ENCODE measurements at places on chromosomes 2 and 18.

GRCh38 chr18:44458777-44459176 lies 221.9 kb upstream of the SETBP1 start:
- no peak for DNase-seq

DNA sequence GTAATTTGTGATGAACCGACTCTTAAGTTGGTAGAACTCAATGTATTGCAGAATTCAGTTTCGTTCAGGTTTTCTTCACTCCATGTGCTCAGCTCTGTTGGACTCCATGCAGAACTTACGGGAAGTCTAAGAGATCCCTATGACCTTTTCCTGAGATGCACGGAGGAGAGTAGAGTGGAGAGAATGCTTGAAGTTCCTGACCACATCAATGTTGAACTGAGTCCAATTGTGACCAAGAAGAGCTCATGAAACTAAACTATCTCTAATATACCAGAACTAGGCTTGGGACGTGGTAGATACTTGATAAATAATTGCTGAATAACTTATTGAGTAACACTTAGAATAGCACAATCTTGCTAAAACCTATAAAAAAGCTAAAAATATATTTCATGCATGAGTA lies 47.2 kb downstream of the TMEM178A start:
- DNase-seq: no peak

DNA sequence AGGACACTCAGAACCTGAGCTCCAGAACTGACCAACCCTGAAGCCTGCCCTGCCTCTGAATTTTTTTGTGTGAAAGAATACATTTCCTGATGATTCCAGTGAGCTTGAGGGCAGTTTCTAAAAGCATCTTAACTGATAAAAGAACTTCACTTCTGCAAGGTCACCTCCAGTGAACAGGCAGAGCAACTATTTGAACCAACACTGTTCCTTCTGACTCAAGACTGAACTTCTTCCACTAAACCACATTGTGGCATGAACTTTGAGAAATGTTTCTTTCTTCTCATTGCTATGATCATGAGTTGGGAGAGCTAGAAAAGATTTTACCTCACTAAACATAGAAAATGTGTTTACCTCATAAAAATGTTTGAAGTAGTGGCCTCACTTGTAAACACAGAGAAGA lies 83.8 kb upstream of the SERTAD2 start:
- DNase-seq: no peak

GRCh38 chr2:85353876-85354285 lies 447 bp downstream of the RETSAT start:
- DNase-seq: peak; percentile 14

DNA sequence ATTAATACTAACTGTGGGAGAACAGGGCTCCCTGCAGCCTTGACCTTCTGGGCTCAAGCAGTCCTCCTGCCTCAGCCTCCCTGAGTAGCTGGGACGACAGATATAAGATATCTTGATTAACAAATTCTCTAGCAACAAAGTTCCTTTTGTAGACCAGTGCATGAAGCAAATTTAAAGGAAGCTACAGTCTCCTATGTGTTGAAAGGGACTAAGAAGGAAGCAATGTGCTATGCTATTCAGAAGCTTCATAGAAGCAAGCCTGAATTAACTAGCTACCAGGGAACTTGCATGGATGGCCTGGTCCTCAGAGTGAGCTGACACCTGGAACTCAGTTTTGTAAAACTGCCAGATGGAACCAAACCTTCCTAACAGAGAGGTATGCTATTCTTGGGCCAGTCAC lies 33.2 kb downstream of the RAPH1 start:
- DNase-seq: no peak

GRCh38 chr18:28412521-28412920 lies 235.6 kb upstream of the CDH2 start:
- DNase-seq: no peak

DNA sequence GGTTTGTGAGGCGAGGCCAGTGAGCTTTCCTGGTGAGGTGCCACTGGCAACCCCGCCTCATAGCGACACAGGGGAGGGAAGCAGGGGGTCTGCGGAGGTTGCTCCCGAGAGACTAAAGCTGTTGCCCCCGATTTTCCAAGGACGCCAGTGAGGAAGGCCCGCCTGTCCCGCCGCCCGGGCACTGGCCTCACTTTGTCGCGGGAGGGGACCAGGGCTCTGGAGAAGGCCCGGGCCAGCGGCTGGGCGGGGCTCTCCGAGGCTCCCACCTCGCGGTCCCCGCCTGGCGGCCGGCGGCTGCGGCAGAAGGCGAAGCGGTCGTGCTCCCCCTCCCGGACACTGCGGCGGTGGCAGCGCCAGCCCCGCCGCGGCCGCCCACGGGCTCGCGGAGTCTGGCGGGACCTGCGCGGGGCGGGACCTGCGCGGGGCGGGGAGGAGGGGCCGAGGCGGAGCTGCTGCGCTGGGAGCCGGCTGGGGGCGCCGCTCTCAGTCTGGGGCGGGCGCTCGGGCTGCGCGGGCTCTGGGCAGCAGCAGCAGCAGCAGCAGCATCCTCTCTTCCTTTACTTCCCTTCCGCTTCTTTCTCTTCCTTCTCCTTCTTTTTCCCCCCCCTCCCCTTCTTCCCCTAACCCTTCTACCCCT lies at the start of gene MAP2:
MAP2 (plus strand) TSS at position 486 of the 637 bp plus-strand sequence. CDS start 229,124 bp downstream, outside the sequence.
- peak; percentile 40 for DNase-seq

- peak; percentile 26 for DNase-seq
Observed at GRCh38 chr2:74290466-74291217, 52.6 kb downstream of the SLC4A5 start.

- DNase-seq: no peak
Observed at GRCh38 chr2:221377066-221377465, 195.0 kb downstream of the EPHA4 start.

- no peak for DNase-seq
Observed at GRCh38 chr2:171706152-171706803, 19.0 kb downstream of the DYNC1I2 start.

DNA sequence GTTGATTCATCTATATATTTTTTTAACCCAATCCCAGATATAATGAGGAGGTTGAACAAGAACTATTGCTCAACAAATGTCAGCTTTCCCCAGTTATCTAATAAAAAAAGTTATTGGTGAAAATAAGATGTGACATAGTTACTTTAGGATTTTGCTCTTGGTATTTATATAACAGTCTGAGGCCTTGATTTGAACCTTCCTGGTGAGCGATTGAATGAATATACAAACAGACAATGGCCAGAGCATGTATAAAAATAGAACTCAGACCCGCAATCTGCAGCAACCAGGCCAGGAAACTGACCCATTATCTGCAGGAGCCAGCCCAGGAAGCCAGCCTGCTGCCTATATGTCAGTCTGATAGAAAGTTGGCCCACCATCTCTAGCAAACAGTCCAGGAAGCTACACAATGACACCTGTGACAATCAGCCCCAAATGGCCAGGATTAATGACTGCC lies 81.6 kb downstream of the HS6ST1 start:
- no peak for DNase-seq

DNA sequence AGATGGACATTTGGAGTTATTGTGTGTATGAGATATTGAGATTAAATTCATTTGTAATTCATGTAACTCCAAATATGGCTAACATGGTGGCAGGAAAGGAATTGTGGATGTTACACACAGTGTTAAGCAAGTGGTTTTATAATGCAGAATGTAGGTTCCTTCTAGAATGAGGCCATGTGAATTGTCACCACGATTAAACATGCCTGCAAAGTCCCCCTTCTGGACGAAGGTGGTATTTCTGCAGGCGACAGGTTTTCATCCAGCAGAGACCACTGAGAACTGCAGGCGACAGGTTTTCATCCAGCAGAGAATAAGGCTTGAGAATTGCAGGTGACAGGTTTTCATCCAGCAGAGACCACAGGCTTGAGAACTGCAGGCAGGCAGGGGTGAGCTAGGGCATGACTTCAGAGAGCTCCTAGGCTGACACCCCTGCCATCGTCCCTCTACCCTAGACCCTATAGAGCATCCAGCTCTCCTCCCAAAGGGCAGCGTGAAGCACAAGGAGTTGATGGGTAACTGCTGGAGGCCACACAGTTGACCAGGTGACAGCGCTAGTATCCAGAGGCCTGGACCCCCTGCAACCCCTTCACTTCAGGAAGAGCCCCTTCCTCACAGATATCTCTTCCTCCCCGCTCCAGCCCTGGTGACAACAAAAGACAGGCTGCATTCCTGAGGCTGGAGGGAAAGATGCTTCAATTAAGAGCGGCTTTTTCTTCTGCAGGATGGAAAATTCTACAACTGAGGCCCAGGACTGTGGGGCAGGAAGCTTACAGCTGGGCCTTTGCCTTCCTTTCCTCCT lies 175.8 kb downstream of the LOXHD1 start:
- peak; percentile 59 for DNase-seq

GRCh38 chr2:239913636-239914417 lies 111.3 kb downstream of the NDUFA10 start:
- no peak for DNase-seq

DNA sequence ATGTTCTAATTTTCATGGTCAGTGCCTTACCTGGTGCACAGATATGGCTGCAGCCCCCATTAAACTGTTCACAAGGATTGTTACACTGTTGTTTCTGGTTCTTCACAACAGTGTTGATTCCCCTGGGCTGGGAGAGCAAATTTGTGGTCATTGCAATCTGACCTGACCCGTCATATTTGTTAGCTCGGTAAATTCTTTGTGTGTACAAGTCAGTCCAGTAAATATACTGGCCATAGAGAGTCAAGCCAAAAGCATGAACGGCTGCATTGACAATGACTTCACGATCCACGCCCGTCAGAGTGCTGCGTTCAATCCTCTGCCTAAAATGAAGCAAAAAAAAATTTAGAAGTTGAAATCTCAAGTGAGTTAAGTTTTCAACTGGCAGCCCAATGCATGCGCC lies 134.6 kb downstream of the DHRS9 start:
- DNase-seq: no peak

- no peak for DNase-seq
Observed at GRCh38 chr2:15923597-15923996, 16.8 kb upstream of the MYCN start.

DNA sequence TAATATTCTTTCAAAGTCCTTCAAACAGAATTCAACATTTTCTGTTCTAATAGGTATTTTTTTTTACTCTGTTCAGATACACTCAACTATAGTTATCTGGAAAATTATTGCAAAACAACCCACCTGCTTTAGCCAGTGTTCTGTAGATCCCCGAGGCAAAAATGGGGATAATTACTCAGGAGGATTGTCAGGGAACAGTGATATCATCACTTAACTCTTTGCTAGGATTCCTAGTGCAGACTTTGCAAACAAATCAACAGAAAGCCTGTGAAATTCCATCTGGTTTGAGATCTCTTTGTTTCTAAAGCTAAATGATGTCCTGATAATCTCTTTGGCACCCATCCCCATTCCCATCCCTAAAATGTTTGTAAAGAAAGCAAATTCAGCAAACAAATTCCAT lies 413.6 kb upstream of the MEIS1 start:
- DNase-seq: no peak

GRCh38 chr2:108986916-108987510 lies 2.0 kb downstream of the EDAR start:
- peak; percentile 22 for DNase-seq

DNA sequence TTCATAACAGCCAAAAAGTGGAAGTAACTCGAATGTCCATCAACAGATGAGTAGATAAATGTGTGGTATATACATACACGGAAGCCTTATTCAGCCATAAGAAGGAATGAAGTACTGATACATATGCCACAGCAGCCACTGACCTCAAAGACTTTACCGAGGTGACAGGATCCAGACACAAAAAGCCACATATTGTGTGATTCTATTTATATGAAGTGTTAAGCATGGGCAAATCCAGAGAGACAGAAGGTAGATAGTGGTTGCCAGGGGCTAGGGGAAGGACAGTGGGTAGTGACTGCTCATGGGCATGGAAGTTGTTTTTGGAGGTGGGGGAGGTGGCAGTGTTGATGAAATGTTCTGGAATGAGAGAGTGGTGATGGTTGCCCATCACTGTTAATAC lies 33.9 kb downstream of the ZAP70 start:
- no peak for DNase-seq

- no peak for DNase-seq
Observed at GRCh38 chr2:203797276-203797675, 70.3 kb upstream of the CTLA4 start.

DNA sequence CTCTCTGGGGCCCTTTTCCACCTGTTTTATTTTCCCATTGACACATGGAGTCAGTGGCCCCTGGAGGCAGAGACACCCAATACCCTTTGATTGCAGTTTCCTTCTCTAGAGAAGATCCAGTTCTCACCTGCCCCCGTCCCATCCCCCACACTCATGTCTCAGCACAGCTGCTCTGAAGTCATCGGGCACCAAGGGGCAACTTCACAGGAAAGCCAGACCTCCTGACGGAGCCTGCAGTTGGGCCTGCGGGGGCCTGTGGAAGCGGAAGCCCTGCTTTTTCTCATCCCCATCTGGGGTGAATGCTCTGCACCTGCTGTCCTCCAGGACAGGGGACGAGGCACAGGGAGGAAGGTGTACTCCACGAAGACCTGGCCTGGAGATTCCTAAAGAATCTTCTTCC lies 308.3 kb upstream of the EPAS1 start:
- DNase-seq: no peak

DNA sequence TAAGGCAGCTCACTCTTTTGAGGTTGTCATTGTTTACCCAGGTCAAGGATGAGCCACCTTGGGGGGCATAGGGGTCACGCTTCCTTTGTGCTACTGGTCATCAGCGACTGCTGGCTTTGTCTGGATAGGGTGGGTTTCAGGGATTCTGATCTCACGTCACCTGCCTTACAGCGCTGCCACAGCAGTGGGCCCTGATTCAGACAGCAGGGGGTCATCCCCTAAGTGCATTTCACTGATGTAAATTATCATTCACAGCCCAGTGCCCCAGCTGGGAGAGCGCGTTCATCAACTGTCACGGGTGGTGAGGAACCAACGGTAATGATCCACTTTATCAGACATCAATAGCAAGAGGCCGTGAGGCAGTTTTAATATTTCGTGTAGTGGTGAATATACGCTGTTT lies 291.2 kb downstream of the NEDD4L start:
- no peak for DNase-seq

- no peak for DNase-seq
Observed at GRCh38 chr2:240604939-240605716, 18.6 kb downstream of the CAPN10 start.

- DNase-seq: no peak
Observed at GRCh38 chr18:63185984-63186383, 133.6 kb downstream of the BCL2 start.

DNA sequence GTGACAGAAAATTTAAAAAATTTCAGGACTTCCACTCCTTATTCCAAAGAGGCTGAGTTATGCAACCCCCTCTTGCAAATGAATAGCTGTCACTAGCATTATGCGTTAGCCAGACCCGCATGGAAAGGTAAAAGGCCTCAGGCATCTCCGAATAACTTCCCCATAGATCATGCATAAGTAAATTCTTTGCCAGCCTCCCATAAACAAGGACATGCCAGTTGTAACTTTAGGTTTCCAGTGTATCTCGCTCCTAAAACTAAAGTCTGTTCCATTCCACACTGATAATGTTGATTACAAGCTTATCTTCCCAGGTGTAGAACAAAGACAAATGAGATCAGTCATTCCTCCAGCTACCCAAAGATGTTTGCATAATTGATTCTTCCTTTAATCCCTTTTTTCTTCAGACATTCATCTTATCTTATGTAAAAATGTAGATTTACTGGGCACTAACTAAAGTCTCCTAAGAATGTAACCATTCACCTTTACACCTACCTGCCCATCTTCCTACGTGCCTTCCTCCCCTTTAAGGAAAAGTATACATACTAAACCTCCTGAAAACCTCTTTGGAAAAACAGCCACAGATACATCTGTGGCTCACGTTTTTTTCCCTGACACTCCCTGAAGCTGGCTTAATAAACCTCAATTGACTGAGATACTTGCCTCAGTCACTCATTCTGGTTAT lies 13.6 kb upstream of the NFU1 start:
- no peak for DNase-seq

- DNase-seq: no peak
Observed at GRCh38 chr18:69177702-69178101, 223.0 kb upstream of the DOK6 start.

Data from stimulated activated CD4-positive, alpha-beta T cell treated with anti-CD3 and anti-CD28 coated beads, Interleukin-4, amount 100 ng/mL, for 24 hours (primary cell).